ENCODE measurements at places on chromosomes 13 and 19.

DNA sequence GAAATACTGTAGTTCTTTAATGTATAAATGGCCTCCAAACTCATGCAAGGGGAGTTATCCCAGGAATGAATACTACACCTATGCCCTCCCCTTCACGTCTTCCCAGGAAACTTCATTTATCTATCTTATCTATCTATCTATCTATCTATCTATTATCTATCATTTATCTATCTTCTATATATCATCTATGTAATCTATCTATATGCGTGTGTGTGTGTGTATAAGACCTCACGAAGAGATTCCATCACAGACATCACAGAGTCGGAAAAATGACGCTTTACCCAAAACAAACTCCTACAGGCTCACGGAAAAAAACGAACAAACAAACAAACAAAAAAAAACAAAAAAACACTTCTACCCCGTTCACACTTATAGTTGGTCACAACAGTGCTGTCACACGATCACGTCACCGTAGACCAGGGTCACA is 486 bp downstream of the ZNF529 start:
- no peak for DNase-seq

- DNase-seq, result no peak
Observed at GRCh38 chr13:20580257-20580656, 13.3 kb downstream of the IFT88 start.

DNA sequence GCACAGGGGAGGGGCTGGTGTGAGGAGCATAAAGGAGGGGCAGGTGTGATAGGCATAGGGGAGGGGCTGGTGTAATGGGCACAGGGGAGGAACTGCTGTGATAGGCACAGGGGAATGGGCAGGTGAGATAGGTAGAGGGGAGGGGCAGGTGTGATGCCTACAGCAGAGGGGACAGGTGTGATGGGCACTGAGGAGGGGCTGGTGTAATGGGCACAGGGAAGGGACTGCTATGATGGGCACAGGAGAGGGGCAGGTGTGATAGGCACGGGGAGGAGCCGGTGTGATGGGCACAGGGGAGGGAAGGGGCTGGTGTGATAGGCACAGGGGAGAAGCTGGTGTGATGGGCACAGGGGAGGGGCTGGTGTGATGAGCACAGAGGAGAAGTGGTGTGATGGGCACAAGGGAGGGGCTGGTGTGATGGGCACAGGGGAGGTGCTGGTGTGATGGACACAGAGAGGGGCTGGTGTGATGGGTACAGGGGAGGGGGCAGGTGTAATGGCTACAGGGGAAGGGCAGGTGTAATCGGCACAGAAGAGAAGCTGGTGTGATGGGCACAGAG is 39.5 kb upstream of the POP4 start:
- DNase-seq, result no peak

- DNase-seq, result no peak
Observed at GRCh38 chr13:104847922-104848321, 1687.5 kb downstream of the EFNB2 start.

DNA sequence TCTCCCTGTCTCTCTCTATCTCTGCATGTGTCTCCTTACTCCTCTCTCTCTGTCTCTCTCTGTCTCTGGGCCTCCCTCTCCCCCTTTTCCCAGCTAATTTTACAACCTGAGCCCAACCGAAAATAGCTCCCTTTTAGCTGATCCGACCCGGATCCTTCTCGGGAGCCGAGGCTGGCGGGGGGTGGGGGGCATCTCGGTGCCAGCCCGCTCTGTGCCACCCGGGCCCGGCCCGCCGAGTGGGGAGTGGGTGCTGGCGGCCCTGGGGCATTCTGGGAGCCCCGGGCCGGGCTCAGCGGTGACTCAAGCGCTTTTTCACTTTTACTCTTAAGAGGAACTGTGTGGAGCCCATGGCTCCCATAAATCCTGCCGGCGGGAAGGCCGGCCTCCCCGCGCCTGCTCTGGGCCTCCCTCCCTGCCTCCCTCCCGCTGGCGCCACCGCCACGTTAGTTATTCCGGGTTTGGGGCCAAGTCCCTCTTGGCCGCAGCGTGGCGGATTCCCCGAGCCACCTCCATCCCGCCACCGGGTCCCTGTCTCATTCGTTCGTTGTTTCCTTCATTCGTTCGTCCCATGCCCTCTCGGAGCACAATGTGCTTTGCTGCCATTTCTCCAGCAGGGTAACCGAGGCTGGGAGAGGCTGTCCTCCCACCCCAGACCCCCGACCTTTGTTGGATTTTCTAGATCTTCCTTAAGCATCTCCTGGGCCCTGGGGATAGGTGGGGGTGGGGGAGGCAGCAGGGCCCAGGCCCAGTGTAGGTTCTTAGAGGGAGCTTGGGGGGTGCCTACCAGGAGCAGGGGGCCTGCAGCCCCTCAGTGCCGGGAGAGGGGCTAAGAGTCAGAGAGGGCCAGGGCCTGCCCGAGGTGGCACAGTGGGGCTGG is 3.2 kb downstream of the NFIC start:
- no peak for DNase-seq

DNA sequence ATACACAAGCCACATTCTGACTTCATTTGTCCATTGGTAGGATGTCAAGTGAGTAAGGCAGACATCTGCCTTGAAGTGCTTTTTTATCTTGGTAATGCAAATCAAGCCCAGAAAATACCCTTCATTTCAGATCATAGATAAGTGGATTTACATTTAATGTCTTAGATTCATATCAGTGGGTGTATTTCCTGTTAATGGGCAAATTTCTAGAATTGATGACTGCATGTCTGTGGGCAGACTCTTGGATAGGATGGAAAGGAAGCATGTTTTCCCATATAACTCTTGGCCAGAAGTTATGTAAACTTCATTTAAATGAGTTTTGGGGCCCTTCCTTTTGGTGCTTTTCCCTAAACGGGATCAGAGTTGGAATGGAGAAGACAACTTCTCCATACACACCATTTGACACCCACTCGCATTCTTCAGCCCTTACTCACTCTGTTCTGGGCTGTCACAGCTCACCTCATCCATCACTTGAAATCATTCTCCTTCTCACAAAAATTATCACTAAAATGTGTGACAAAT is 154.6 kb downstream of the FLT1 start:
- no peak for DNase-seq

GRCh38 chr13:106173891-106174610 is 361.4 kb downstream of the EFNB2 start:
- DNase-seq, result no peak

DNA sequence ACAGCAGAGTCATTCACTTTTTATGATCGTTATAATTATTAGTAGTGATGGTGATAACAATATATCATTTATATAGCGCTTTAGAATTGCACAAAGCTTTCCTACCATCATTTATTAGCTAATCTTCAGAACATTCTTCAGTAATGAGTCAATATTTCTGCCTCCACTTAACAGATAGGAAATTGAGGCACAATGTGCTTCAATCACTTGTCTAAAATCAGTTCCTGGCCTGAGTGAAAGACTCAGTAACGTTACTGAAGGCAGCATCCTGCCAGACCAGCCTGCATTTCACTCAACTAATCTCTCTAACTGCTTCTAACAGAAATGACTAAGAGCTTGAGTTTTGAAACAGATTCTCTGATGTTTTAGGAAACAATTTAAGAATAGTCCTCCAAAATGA is 412.1 kb downstream of the MZT1 start:
- DNase-seq, result no peak

DNA sequence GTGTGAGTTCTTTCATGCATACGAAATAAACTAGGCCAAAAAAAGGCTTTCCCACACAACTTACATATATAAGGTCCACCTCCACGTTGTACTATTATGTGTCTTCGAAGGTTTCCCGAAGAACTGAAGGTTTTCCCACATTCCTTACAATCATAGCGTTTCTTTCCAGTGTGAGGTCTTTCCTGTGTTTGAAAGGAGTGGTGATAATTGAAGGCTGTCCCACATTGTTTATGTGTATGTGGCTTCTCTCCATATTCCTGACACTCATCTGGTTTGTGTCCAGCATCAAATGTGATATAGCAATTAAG is 14.6 kb downstream of the ZNF442 start:
- no peak for DNase-seq

DNA sequence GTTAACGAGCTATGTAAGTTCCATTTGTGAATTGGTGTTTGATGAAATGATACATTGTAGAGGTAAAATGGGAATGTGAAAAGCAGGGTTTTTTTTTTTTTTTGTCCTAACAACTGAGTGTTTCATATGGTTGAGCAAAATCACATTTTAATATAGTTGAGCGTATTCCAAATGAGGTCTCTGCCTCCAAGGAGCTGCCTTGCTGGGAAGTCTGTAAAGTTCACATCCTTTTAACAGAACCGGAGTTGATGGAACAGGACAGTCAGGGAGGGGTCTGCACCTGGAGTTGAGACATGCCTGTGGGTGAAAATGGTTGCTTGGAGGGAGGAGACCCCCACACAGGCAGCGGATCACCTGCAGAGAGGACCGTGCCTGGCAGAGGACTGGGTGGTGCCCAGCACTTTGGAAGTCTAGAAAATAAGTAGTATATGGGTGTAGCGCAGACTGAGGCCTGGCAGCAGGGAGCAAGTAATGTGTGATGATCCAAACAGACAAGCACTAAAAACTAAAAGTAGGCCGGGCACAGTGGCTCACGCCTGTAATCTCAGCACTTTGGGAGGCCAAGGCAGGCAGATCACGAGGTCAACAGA is 75.2 kb upstream of the UBAC2 start:
- no peak for DNase-seq

DNA sequence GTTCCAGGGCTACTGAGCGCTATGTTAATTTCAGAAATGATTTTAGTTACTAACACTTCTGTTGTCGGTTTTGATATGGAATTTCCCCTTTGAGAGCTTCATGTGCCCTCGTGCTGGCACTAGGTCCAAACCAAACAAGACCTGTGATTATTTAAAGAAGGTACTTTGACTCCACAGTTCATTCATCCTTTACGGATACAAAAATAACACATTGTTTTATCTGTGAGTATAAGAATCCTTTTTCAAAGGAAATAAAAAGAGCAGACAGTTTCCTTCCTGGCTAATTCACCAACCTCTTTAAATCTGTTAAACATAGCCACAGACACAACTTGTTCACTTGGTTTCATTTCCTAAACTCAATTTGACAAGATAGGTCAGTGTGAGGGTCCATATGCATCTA is 141.2 kb downstream of the FLT1 start:
- no peak for DNase-seq

GRCh38 chr19:29697523-29698261 is 17.4 kb downstream of the C19orf12 start:
- no peak for DNase-seq

DNA sequence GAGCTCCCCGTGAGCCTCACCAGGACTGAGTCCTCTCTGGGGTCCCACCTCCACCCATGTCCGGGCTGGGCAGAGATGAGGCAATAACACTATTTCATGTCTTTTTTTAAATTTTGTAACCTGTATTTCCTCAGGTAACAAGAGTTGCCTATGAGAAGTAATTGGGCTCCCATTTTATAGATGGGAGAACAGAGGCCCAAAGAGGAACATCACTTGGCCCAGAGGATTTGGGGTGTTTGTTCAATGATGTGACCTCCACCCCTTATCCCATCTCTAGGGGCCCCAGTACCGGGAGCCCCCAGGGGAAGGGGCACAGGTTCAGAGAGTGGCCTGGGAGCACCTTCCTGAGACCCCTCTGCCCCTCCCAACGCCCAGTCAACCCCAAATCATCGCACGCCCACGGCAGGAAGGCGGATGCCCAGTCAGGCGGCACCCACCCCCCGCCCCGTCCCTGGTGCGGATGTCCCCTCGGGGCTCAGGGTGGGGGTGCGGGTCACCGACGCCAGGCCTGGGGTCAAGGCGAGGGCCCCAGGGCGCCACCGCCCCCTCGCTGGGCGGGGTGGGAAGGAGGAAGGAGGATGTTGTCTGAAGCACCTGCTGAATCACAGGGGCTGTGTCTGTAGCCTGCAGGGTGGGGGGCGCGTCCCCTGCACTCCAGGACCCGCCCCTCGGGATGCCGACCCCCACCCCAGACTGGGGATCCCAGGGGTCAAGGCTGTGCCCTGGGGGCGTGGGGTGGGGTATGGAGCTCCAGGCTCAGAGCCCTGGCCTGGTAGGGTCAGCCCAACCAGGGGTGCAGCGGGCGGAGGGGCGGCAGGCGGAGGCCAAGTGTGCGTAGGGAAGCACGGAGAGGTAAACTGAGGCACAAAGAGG is 9.0 kb upstream of the CIRBP start:
- DNase-seq, result no peak

DNA sequence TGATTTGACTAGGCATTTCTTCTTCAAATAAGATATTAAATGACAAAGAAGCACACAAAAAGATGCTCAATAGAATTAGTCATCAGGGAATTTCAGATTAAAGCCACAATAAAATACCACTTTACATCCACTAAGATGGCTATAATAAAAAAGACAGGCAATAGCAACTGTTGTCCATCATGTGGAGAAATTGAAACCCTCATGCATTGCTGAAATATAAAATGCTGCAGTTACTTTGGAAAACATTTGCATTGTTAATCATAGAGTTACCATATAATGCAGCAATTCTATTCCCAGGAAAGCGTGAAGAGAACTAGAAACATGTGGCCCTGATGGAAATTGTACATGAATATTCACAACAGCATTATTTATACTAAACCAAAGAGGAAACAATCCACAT is 605.5 kb upstream of the SLITRK1 start:
- DNase-seq, result no peak

DNA sequence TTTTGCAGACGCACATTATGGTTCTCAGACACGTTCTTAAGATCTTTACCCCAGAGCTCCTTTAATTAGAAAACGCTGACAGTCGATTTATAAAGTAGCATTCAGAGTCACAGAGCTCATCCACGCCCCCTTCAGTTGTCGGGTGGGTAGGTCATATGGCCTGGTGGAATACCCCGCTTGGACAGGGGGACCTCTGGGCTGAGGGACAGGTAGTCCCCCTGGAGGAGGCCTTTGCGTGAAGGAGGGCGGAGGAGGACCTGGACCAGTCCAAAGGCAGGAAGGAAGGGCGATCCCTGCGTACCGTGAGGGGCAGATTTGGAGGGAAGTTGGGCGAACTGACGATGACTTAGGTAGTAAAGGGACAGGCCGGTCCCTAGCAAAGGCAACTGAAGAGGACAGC is 20.5 kb downstream of the VASP start:
- DNase-seq, result no peak

- no peak for DNase-seq
Observed at GRCh38 chr13:46311217-46311616, 75.8 kb downstream of the RUBCNL start.

DNA sequence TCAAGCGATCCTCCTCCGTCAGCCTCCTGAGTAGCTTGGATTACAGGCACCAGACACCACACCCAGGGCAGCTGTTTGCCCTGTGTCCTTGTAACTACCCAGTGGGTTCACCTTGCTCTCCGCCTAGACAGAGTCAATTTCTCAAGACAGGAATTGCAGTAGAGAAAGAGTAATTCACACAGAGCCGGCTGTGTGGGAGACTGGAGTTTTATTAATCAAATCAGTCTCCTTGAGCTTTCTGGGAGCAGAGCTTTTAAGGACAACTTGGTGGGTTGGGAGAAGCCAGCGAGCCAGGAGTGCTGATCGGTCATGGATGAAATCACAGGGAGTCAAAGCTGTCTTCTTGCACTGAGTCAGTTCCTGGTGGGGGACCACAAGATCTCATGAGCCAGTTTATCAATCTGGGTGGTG is 20.6 kb upstream of the ADGRE1 start:
- DNase-seq, result no peak
